ENCODE measurements at places on chromosomes 5 and 9. TPM values are rescaled to one million over a fixed set of nuclear protein-coding genes. Genes with fewer than 3 reads are reported as not detected.

AQP7 gene
- not detected for total RNA-seq

GPSM1 gene
- total RNA-seq = 38.6 TPM

C9orf50 gene
- not detected for total RNA-seq

CARD9 gene
- 1.8 TPM for total RNA-seq

ABCA1 gene
- total RNA-seq = 198 TPM

RORB gene
- total RNA-seq = under 0.01 TPM

ELAVL2 gene
- under 0.01 TPM for total RNA-seq

MED27 gene
- total RNA-seq = 9.8 TPM

INSL6 gene
- not detected for total RNA-seq

TIGD6 gene
- 6.6 TPM for total RNA-seq

CDKN2B-AS1 gene
- total RNA-seq = 6.5 TPM

ITGA2 gene
- total RNA-seq = 72.5 TPM

ATP10B gene
- not detected for total RNA-seq

S1PR3 gene
- 11.9 TPM for total RNA-seq

ZDHHC11B gene
- total RNA-seq = not detected

C8G gene
- not detected for total RNA-seq

LCN9 gene
- total RNA-seq = not detected

OR1Q1 gene
- not detected for total RNA-seq

SLC25A2 gene
- total RNA-seq = 0.30 TPM

OSMR gene
- total RNA-seq = 111 TPM

All from smooth muscle cell of the umbilical artery (primary cell).